ENCODE measurements at places on chromosomes 13 and 19. TPM values are rescaled to one million over a fixed set of nuclear protein-coding genes. Genes with fewer than 3 reads are reported as not detected.

ZNF730 gene
- 12.9 TPM for polyA plus RNA-seq

GRCh38 chr13:25171517-25172302, at the start of gene AMER2:
Gene AMER2 (minus strand): TSS chr13:25172288. CDS start chr13:25171619, 669 bp downstream.
- DNase-seq: no peak

AMER2 gene
- 0.27 TPM for polyA plus RNA-seq

- no peak for DNase-seq
Observed at GRCh38 chr13:52600666-52601065, 41.6 kb upstream of the HNRNPA1L2 start.

DNA sequence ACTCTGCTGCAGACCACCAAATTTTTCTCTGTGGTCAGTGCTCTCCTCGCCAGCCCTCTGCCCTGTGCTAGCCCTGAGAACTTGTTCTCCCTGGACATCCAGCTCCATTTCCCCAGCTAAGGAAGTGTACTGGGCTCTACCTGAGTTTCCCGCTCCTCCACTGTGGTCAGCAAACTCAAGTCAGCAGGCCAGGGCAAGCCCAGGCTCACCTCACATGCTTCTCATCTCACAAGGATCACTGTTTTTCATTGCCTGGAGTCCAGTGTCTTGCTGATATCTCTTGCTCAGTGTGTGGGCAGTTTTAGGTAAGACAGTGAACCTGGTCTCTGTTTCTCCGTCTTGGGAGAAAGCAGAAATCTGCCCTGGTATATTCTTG, 201.4 kb downstream of the FOXO1 start:
- DNase-seq: no peak

SHISA7 gene
- 0.23 TPM for polyA plus RNA-seq

GRCh38 chr13:48184260-48184659, 48.7 kb upstream of the ITM2B start:
- DNase-seq: no peak

APC2 gene
- 1.2 TPM for polyA plus RNA-seq
